HL-60 (cell line): ENCODE measurements at places on chromosomes 13 and 19.

GRCh38 chr13:106815545-106815944 is 247.6 kb upstream of the ARGLU1 start:
- no peak for DNase-seq

DNA sequence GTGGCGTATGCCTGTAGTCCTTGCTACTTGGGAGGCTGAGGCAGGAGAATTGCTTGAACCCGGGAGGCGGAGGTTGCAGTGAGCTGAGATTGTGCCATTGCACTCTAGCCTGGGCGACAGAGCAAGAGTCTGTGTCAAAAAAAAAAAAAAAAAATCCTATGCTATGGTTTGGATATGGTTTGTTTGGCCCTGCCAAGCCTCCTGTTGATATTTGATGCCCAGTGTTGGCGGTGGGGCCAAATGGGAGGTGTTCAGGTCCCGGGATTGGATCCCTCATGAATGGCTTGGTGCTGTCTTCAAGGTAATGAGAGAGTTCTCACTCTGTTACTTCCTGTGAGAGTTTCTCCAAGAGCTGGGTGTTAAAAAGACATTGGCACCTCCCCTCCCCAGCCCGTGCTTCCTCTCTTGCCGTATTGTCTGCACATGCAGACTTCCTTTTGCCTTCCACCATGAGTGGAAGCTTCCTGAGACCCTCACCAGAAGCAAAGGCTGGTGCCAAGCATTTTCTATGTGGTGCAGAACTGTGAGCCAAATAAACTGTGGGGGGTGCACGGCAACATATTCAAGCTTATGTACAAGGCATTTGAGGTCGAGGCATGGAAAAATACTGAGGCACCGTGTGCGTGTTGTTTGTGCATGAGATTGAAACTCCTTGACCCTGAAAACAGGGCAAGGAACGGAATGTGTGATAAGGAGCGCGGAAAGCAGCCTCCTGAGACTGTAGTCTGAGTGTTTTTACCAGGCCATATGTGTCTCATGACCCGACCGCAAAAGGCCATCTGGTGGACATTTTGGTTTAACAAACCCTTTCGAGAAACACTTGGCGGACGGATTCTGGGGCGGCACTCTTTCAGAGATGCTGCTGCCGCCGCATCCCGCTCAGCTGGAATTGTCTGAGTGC is 7.3 kb downstream of the SIGLEC9 start:
- DNase-seq = peak; percentile 73

DNA sequence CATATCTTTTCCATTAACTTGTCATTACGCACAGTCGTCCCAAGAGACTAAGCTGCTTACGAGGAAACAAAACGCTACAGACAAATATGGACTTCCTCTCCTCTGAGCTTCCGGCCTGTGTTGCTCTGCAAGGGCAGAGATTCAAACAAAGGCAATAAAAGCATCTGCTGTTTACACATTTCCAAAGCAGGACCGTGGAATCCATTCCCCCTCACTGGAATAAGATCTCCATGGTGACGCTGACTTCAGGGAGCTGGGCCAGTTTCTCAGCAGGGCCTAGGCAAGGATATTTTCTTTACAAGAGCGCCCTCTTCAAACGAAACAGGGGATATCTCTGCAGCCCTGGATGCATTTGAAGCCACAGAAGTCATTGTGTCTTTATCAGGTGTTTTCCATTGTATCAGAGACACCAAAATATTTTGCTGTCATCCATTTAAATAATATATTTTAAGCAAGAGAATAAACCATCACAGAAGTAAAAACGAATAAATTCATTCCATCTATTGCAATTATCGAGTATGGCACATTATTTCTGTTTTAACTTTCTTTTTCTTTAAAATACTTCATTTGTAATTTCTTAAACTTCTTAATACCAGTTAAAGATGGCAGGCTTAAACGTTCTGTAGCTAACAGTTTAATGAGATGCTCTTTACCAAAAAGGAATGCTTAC is 177.5 kb downstream of the DCLK1 start:
- peak; percentile 8 for DNase-seq

GRCh38 chr13:97339019-97339987 is 94.7 kb upstream of the RAP2A start:
- DNase-seq = no peak

DNA sequence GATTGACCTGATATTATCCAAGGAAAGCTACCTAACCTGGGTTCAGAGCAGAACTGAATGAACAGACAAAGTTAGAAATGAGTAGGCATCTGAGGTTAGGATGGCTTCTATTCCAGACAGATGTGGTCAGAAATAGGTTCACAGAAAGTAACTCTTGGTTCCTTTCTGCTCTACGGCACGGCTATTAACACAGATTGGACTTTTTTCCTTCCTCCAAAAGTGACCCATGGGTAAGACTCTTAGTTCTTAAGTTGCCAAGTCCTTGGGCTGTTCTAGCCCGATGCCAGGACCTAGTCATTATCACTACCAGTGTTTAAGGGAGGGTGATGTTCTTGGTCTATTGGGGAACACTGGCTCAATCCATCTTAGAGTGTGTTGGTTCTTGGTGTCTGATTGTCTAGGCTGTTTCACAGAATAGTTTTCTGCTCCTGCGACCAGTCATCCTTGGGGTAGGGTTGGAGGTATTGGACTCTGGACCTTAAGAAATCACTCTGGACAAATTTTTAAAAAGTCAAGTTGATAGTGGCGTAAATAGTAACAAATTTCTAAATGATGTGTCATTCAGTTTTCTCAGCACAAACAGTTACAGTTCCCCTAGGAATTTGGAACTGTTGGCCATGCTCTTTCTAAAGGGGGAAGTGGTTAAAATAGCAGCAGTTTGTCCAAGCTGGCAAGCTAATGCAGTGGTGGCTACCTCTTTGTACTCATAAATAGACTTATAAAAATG is 60.1 kb upstream of the MYCBP2 start:
- peak; percentile 21 for DNase-seq

DNA sequence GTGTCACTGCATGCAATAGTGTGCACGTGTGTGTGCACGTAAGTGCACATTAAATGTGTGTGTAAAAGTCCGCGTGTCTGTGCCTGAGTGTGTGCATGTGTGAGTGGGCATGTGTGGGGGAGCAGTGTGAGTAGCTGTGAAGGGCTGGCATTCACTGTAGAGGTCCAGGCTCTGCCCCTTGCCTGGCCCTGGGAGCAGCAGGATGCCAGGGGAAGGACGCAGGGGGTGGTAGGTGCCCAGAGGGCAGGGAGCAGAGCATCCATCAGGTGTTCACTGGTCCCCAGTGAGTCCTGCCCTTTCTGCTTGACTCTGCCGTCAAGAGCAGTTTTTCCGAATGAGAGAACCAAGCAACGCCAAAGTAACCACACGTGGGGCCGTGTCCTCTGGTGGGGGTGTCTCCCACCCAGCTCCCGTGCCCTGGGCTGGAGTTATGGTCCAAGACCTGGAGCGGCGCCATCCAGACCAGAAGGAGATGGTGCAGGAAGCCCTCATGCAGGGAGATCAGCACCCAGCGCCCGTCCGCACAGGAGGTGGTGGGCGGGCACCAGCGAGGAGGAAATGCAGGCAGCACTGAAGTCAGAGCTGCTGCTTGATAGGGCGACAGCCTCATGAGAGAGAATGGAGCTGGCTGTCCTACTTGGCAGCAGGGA is 68.5 kb downstream of the TEX29 start:
- DNase-seq = no peak

- no peak for DNase-seq
These were observed 211.2 kb downstream of the LHFPL6 start for GRCh38 chr13:39391761-39392160.

DNA sequence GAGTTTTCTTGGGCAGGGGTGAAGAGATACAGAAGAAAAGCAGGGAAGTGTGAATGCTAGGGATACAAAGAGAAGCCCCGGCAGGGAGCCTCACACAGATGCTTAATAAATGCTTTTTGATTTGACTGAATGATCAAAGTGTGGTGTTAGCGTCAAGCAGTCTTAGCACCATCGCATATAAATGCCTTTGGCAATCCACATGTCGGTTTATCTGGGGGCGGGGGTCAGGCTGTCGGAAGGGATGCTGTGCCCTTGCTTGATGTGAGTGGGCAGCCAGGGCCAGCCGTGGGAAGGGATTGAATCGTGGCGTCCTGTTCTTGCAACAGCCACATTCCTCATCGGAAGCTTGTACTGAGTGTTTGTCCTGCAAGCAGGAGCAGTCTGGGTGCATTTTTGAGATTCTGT is 173.1 kb downstream of the LACC1 start:
- DNase-seq = no peak

DNA sequence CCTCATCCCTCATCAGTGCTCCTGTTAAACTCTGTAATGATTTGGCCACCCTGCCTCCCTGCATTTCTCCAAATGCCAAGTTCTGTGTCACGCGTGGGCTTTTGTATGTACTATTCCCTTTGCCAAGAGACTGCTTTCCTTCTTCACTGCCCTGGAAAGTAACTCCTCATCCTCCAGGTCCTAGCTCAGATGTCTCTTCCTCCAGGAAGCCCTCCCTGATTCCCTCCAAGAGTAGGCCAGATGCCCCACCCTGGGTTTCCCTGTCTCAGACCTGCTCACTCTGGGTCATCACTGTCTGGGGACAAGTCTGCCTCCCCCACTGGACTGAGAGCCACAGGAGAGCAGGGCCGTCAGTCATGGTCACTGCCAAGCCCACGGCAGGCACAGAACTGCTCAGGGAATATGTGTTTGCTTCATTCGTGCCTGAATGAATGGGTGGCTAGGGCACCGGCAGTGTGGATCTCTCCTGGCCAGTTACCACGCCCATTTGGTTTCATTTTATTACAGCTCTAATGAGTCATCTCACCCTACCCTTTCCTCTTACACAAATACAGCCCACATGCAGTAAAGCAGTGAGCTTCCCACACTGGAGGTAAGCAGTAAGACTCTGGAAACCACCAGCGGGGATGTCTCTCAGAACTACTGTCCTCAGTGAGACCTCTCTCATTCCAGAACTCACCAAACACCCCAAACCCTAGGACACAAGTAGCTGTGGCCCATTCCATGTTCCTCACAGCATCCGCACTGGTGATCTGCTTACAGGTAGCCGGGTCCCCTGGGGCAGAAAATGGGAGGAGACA is 12.1 kb upstream of the GPR4 start:
- DNase-seq = peak; percentile 69

- DNase-seq = no peak
These were observed 9.8 kb upstream of the LGALS16 start for GRCh38 chr19:39645800-39646411.

DNA sequence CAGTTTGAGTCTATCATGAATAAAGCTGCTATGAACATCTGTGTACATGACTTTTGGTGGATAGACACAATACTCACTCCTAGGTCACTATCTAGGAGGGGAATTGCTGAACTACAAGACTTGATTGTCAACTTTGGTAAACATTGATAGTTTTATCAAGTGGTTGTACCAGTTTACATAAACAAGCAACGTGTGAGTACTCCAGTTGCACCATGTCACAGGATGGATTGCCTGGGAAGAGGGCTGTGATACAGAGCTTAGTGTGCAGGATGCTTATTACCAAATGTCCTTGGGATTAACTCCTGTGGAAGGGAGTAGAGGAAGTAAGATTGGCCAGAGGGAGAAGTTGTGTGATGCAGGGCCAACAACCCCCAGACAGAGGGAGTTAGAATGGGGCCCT is 37.7 kb downstream of the RAP2A start:
- DNase-seq = no peak

DNA sequence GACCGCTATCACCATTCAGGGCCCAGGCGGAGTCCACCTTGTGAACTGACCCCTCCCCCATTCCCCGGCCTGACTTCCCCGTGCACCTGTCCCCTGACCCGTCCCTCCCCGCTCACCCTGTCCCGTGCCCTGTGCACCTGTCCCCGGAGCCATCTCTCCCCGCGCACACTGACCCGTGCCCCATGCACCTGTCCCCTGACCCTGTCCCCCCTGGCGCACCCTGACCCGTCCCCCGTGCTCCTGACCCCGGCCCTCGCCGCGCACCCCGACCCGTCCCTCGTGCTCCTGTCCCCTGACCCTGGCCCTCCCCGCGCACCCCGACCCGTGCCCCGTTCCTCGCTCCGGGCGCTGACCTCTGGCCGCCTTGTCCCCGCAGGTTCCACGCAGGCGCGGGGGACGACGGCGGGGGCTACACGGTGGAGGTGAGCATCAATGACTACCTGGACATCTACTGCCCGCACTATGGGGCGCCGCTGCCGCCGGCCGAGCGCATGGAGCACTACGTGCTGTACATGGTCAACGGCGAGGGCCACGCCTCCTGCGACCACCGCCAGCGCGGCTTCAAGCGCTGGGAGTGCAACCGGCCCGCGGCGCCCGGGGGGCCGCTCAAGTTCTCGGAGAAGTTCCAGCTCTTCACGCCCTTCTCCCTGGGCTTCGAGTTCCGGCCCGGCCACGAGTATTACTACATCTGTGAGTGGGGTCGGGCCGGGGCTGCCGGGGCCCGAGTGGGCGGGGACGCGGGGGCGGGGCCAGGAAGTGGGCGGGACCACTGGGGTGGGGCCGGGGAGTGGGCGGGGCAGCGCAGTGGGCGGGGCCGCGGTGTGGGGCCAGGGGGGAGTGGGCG is 9.7 kb downstream of the EFNA2 start:
- DNase-seq = no peak

DNA sequence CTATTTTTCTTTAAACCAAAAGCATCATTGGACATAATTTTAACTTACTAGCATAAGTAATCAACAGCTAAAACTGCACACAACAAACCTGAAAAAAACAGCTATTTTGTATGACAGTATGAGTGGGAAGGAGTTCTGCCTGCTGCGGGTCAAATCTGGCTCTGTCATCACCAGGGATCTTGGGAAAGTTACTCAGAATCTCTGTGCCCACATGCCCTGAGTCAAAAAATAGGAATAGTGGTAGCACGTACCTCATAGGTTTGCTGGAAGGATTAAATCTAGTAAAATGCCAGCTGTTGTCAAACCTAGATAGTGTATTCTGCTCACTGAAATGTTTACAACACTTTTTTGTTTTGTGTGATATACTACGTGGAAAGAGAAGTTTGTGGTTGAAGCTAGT is 1.1 kb downstream of the CLN5 start:
- no peak for DNase-seq
